A172 (cell line): ENCODE measurements at places on chromosomes 1 and 21. TPM values are rescaled to one million over a fixed set of nuclear protein-coding genes. Genes with fewer than 3 reads are reported as not detected.

DNA sequence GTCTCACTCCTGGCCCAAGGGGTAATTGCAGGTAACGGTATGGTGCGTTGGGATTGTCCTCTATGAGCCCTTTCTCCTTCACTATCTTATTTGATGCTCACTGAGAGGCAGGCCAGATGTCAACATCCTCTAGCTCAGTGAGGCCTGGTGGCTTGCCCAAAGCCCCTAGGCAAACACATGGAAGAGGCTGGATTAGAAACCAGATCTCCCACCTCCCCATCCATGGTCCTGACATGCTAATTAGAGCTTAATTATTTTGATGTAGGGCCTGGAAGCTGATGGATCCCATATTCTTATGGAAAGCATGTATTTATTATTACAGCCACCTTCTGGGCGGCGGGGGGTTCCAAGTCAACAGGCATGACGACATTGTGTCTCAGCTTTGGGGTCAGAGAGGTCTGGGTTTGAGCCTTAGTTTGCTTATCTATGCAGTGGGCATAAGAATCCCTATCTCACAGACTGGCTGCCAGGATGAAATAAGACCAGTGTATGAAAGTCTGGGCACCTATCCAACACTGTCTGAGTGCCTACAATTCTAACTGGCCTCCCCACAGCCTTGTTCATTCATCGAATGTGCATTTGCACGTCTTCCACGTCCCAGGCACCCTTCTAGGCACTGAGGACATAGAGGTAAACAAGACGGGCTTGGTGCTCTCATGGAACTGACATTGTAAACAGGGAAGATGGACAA lies 6.2 kb downstream of the SMPDL3B start:
- no peak for DNase-seq

- DNase-seq, result peak; percentile 65
Measured at GRCh38 chr1:64082459-64082858, 121.0 kb upstream of the UBE2U start.

DNA sequence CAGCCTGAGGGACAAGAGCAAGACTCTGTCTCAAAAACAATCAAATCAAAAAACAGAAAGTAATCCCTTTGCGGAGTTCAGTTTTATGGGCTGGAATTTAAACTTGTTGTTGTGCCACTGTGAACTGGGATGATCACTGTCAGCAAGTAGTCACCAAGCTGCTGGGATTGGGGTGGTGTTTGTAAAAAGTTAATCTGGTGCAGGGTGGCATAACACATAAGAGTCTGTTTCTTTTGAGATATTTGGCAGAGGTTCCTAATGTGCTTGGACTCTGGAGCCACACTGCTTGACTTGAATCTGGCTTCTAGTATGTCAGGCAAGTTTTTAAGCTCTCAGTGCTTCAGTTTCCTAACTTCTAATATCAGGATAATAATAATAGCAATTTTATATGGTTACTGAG lies 6.6 kb downstream of the CLIC4 start:
- DNase-seq, result no peak

- DNase-seq, result peak; percentile 17
Measured at GRCh38 chr1:166379447-166379846, 212.6 kb upstream of the FAM78B start.

GRCh38 chr1:198761859-198762616 lies 123.2 kb downstream of the PTPRC start:
- DNase-seq, result no peak

DNA sequence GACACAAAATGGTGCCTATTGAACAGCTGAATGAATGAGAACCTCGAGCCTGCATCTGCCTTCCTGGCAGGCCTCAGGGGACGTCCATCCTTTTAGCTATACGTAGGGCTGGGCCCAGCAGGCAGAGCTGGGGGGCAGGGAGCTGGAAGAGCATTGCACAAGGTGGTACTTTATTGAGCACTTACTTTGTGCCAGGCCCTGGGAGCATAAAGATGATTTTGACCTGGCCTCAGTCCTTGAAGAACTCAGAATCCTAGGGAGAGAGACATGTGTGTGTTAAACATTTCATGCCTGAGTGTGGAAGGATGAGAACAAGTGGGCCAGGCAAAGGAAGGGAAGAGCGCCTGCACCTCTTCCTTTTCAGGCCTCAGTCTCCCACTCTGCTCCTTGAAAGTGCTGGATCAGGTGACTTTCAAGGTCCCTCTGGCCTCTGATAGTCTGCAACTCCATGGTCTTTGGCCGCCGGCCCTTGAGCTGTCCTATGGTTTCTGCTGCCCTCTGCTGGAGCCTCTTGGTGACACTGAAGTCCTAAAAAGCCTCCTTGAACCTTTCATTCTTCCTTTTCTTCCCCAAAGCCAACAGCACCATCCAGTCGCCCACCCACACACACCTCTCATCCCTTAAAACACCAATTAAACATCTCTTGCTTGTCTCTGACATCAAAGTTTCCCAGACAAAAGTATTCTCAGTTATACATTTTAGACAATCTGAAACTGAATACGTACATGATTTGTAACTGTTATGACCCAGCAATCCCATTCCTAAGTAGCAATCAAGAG lies 3.5 kb upstream of the PEAR1 start:
- DNase-seq, result peak; percentile 85

DNA sequence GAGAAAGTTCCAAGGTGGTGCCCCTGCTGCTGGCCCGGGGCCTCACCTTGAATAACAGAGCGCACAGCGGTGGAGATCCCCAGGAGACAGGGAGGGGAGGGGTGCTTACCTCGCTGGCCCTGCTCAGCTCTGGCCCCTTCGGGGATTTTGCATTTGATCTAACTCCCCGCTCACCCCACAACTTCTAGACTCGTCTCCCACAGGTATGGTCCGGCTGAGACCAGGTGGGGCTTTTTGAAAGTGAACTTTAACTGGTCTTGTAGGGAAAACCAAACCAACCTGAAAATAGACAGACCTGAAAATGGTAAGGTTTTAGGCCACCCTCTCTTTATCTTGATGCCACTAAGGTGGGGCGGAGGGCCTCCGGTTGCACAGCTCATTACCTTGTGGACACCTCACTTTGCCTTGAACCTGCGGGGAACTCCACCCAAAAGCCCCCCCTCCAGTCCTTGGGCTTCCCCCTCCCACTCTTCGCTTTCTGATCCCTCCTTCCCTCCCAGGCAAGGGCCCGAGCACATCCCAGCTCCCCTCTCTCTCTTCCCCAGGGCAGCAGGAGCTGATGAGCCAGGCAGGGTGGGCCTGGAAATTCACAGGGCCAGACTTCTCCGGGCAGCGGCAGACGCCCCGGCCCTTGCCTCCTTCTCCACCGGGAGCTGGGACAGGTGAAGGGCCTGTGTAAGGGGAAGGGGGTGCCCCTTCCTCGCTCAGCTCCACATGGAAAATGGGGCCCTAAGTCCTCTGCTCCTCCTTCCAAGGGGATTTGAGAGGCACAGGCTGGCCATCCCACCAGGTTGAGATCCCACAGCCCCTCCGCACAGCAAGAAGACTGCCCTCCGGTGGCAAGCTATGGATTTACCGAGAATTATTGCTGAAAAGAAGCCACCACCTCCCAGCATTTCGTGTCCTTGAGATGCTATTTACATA lies 16.1 kb downstream of the TNFRSF8 start:
- peak; percentile 23 for DNase-seq

DNA sequence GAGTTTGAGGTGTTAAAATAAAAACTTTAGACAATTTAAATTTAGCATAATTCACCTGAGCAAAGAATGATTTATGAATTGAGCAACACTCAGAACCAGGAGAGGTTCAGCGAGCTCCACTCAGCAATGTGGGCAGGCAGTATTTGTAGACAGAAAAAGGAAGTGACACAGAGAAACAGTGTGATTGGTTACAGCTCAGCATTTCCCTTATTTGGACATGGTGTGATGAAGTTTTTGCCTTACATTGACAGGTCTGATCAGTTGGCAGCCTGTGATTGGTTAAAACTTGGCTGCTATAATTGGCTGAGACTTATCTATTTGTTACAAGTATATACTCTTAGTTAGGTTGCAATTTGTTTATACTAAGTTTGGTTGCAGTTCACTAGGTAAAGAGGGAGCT lies 621.2 kb upstream of the PRMT6 start:
- DNase-seq, result no peak

DNA sequence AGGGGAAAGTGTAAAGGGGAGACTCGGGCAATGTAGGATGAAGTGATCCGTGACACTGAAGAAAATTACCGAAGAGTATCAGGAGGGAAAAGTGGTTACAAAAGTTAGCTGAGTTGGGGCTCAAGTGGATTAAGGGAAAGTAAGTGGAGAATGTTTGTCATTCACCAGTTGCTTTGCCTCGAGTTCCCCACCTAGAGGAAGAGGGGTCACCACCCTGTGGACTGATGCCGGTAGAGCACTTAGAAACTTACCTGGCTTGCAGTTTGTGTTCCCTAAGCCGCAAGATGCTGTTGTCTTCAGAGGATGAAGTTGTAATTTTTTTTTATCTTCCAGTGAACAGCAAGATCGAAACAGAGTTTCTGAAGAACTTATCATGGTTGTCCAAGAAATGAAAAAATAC lies 1.0 kb downstream of the PER3 start:
- no peak for DNase-seq

DNA sequence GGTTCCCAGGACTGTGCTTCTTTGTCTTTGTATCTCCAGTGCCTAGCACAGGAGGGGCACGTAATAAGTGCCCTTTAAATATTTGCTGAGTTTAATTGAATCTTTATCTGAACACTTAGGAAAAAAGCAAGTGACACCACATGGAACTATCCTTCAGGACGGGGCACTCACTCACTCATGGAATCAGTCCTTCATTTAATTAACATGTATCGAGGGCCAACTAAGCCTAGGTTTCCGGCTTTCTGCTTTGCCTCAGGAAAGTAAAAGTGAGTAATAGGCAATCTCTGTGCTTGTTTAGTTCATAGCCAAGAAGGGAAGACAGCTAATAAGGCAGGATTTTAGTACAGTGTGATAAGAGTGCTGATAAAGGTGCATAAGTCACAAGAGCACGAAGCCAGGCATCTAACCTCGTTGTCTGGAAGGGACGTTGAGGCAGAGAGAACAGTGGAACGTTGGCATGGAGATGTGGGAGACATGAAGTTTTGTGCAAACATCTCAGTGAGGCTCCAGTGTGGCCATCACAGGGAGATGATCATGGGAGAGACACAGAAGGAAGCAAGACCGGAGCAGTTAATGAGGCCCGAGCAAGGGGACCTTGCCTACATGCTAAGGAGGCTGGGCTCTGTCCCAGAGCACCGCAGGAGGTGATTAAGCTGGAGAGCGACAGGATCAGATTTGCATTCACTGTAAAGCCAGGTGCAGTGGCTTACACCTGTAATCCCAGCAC lies 54.1 kb upstream of the TRIM67 start:
- DNase-seq, result peak; percentile 10

DNA sequence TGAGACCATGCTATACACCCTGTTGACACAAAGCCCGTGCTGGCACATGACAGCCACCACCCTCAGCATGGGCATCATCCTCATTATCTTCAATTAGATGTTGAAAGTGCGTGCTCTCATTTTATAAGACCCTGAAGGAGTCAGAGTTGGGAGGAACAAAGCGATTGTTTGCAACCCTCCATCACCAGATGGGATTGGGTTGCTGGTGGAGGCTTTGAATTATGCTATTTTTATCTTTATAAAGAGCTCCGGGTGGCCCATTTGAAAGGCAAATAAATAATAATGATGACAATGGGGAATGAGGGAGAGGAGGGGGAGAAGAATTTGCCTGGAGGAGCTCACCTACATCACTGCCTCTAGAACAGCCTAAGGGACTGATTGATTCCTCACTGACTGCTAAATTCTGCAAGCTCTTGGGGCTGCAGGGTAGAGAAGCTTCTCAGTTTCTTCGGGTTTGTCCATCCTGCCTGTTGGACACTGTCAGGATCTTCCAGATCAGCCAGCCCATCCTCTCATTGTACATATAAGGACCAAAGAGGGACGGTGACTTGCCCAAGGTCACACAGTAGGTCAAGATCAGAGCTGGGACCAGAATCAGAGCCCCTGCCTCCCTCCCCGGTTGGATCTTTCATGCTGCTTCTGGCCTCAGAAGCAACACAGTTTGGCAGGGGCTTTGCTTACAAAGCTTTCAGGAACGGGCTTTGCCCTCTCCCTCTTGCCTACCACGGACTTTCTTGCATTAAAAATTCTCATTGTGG lies 130.9 kb upstream of the ZBTB40 start:
- DNase-seq, result no peak

DNA sequence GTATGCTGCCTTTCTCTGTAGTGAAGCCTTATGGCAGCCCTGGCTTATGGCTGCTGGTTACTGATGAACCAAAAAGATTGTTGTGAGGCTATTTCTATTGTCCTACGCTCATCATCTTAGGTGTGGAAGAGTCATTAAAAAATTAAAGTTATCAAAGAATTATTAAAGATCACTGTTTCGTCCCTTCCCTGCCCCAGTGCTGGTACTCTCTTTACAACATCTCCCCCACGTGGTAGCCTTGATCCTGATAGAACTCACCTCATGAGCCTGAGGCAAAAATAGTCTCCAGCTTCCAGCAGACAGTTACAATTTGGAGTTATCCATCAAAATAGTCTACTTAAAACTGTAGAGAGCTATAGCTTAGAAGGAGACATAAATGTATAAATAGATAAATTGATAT lies 201.5 kb downstream of the S1PR1 start:
- DNase-seq, result no peak

- DNase-seq, result no peak
Measured at GRCh38 chr1:30609999-30610345, 113.4 kb downstream of the MATN1 start.

DNA sequence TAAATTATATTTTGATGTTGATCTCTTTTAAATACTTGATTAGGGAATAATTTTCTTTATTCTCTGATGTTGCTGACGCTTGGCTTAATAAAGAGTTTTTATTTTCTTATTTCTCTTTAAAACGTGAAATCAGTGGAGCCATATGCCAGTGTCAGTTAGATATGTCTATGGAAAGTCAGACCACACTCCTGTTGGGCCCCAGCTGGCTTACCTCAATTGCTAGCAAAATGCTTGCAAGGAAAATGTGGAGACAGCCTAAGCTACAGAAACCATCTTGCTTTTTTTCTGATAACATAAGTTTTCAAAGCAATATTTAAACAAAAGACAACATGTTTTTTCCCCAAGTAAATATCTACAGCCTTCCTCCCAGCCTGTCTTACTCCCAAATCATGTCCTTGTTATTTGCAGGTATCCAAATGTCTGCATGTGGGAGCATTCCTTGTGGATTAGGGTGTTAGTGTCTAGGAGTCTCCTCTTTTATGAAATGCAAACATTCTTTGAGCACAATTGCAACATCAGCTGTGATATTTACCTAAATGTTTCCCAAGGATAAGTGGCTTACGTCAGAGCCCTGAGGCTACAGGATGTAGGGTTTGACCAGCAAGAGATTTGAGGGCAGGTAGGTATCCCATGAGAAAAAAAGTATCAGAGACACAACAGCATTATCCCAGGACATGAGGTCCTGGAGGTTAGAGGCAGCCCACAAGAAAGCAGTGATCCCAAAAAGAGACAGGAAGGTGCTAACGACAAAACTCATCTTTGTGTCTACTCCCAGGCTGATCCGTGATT lies 117.2 kb upstream of the KCNJ15 start:
- DNase-seq, result peak; percentile 13

RPE65 gene
- total RNA-seq, result not detected in 2 replicates

NECTIN4 gene
- total RNA-seq, result 1.6 and 2.2 TPM in 2 replicates

GPR3 gene
- 0.05 and 0.50 TPM in 2 replicates for total RNA-seq

PLPPR4 gene
- total RNA-seq, result 0.29 and 0.57 TPM in 2 replicates

PRKAA2 gene
- total RNA-seq, result 4.0 and 4.8 TPM in 2 replicates

TMEM52 gene
- total RNA-seq, result not detected in 2 replicates

AKNAD1 gene
- 2.1 TPM in 1 of 2 replicates, not detected in the other for total RNA-seq

GPATCH4 gene
- total RNA-seq, result 53.1 and 54.1 TPM in 2 replicates

ANGPTL3 gene
- not detected in 2 replicates for total RNA-seq

SLC44A5 gene
- total RNA-seq, result 3.4 and 3.7 TPM in 2 replicates
